ENCODE measurements at places on chromosomes 7 and 10. TPM values are rescaled to one million over a fixed set of nuclear protein-coding genes. Genes with fewer than 3 reads are reported as not detected.

- no peaks in the 10 kb centered on the region for H3K27me3 ChIP-seq
- DNase-seq, result no peak
- no peaks in the 10 kb centered on the region for H3K4me1 ChIP-seq
- no peaks in the 10 kb centered on the region for H3K36me3 ChIP-seq
Measured at GRCh38 chr10:98097616-98098015, 36.8 kb upstream of the R3HCC1L start.

- no peak overlapping the region for H3K27ac ChIP-seq
- H3K36me3 ChIP-seq, result no peaks in the 10 kb centered on the region
- no peak overlapping the region for H3K4me3 ChIP-seq
- no peaks in the 10 kb centered on the region for H3K4me1 ChIP-seq
- H3K27me3 ChIP-seq, result no peaks in the 10 kb centered on the region
Measured at GRCh38 chr7:44367475-44368043, 42.2 kb upstream of the CAMK2B start.

GRCh38 chr10:92897916-92898315 lies 49.6 kb downstream of the EXOC6 start:
- DNase-seq, result no peak
- no peaks in the 10 kb centered on the region for H3K27me3 ChIP-seq
- H3K27ac ChIP-seq, result no peak overlapping the region
- no peaks in the 10 kb centered on the region for H3K36me3 ChIP-seq

DNA sequence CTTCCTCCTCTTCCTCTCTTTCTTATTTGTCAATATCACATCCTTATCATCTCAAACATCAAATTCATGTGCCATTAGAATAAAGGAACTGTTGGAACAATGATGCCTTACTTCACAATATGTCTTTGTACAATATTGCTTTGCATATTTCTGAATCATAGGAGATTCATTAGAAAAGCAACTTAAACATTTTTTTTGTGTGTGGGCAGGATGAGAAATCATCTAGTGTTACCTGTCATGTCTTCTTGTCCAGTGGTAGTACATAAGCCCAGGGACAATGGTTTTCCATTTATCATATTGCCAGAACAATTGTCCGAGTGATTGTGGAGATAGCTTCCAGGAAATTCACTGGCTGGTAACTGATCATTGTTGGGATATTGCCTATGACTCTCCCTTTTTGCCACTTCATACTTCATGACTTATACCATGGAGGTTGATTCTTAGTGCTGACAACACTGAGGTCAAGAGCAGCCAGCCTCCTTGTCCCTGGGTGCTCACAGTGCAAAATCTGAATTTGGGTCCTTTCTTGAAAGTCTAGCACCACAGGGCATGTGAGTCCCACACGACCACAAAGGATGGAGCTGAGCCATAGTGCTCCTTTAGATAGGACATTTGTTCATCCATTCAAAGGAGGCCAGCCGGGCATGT lies 215.0 kb downstream of the MDFIC start:
- peaks cover 17% of the 10 kb centered on the region for H3K4me1 ChIP-seq
- H3K27me3 ChIP-seq, result no peaks in the 10 kb centered on the region
- no peaks in the 10 kb centered on the region for H3K36me3 ChIP-seq
- H3K4me3 ChIP-seq, result no peak overlapping the region
- H3K27ac ChIP-seq, result no peak overlapping the region

GRCh38 chr10:102752266-102752930 lies 8.7 kb downstream of the WBP1L start:
- no peak overlapping the region for H3K27ac ChIP-seq
- no peak overlapping the region for H3K4me3 ChIP-seq

DNA sequence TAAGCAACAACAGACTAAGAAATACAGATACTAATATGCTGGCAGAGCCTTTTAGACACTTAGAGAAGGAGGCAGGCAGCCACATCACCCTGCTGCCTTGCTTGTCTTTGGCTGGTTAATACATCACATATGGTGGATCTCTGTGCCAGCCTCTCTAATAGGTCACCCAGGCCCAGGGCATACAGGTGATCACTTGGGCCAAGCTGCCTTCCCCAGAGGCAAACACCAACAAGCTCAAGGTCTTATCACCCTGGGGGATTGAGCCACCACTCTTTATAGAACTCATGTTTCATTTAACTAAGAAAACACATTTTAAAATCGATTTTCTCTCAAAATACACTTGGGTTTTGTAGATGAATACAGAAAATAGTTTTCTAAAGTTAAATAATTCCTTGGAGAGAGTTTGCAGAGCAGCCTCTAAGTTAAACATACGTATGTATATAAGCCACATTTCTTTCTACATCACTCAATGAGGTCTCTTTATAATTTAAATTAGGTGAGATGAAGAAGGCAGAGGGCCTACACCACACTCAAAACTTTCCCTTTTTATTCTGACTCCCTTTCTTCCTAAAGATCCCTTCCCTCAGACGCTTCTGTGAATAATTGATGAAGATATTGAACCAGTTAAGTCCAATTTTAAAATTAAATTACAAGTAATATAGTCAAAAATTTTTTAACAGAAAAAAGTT lies 556.8 kb upstream of the GHITM start:
- no peak overlapping the region for H3K4me3 ChIP-seq
- H3K27ac ChIP-seq, result no peak overlapping the region
- no peaks in the 10 kb centered on the region for H3K36me3 ChIP-seq

DNA sequence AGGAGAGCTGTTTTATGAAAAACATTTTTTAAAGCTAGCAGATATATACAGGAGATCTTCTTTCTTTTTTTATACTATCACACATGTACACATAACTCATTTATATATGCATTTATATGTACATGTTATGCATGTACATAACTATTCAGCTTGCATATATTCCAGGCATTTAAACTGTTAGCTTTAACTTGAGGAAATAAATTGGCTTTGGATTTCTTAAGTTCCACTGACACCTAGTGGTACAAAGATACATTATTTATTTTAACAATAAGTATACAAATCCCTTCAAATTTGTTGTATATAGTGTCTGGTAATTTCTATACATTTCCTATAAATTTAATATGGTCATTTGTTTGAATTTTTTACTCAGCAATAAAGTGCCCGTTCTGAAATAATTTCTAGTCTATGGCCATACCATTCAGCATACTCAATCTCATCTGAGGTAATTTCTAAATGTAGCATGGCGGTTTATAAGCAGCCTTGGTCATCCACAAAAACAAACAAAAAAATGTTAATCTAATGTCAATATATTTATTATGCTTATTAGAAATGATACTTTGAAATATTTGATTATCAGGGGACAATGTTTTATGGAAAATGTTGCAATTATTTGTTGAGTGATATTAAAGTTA lies 11.6 kb downstream of the ZDHHC6 start:
- no peak overlapping the region for H3K4me3 ChIP-seq
- H3K27ac ChIP-seq, result no peak overlapping the region
- DNase-seq, result no peak
- H3K36me3 ChIP-seq, result peaks cover 3% of the 10 kb centered on the region

- no peak overlapping the region for H3K27ac ChIP-seq
- DNase-seq, result no peak
- H3K4me3 ChIP-seq, result no peak overlapping the region
- no peaks in the 10 kb centered on the region for H3K4me1 ChIP-seq
- H3K36me3 ChIP-seq, result peaks cover 10% of the 10 kb centered on the region
Measured at GRCh38 chr10:70197235-70197945, 27.1 kb upstream of the SAR1A start.

DNA sequence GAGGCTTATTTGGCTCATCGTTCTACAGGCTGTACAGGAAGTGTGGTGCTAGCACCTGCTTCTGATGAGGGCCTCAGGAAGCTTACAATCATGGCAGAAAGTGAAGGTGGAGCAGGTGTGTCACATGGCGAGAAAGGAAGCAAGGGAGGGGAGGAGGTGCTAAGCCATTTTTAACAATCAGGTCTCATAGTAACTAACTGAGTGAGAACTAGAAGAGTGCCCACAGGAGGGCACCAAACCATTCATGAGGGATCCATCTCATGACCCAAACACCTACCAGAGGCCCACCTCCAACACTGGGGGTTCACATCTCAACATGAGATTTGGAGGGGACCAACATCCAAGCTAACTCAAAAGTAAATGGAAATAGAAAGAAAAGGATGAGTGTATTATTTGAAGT lies 78.1 kb downstream of the CXCL12 start:
- no peak overlapping the region for H3K27ac ChIP-seq
- H3K27me3 ChIP-seq, result no peaks in the 10 kb centered on the region
- DNase-seq, result no peak
- H3K36me3 ChIP-seq, result no peaks in the 10 kb centered on the region
- H3K4me1 ChIP-seq, result no peaks in the 10 kb centered on the region
- no peak overlapping the region for H3K4me3 ChIP-seq

DNA sequence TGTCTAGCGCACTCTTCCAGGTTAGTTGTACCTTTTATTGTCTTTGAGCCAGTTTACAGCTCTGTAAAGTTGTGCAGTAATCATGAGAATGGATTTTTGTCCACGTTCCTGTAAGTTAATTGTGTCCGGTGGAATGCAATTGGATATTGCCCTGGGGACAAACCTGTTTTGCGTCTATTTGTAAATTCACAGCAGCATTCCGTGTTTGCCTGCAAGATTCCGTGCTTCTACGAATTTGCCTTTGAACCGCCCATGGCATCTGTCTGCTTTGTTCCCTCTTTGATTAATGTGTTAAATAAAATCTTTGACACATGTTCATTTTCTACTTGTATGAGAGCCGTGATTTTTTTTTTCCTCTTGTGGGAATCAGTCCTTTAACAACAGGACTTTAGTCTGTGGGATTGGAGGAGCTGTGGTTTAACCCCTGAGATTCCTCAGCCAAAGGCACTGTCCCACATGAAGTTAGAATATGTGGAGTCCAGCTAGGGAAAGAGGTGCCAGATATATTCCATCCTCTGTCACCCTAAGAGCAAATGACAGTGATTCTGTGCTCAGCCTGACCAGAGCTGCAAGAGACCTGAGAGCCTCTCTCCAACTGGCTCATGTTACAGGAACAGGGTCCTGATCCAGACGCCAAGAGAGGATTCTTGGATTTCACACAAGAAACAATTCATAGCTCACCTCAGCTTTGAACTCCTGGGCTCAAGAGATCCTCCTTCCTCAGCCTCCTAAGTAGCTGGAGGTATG lies 126.3 kb downstream of the COL26A1 start:
- no peak overlapping the region for H3K27ac ChIP-seq
- H3K27me3 ChIP-seq, result no peaks in the 10 kb centered on the region
- no peak for DNase-seq
- H3K4me3 ChIP-seq, result no peak overlapping the region

GRCh38 chr10:114911801-114912469 lies 26.1 kb upstream of the TRUB1 start:
- H3K4me1 ChIP-seq, result no peaks in the 10 kb centered on the region
- DNase-seq, result no peak
- H3K27me3 ChIP-seq, result no peaks in the 10 kb centered on the region
- no peak overlapping the region for H3K27ac ChIP-seq

GRCh38 chr10:132429281-132430230 lies 32.6 kb downstream of the PWWP2B start:
- no peaks in the 10 kb centered on the region for H3K27me3 ChIP-seq
- H3K36me3 ChIP-seq, result no peaks in the 10 kb centered on the region

GRCh38 chr7:143934526-143935325 lies at the start of gene OR2F2:
Gene OR2F2, plus strand, starts transcription at chr7:143935233. Its CDS starts 0 bp downstream, at chr7:143935233.
- H3K4me1 ChIP-seq, result no peaks in the 10 kb centered on the region
- H3K4me3 ChIP-seq, result no peak within 1 kb of the TSS
- no peaks in the 10 kb centered on the region for H3K27me3 ChIP-seq
- no peak for DNase-seq
- no peaks in the 10 kb centered on the region for H3K36me3 ChIP-seq
- no peak within 1 kb of the TSS for H3K27ac ChIP-seq

- no peak for DNase-seq
- H3K4me3 ChIP-seq, result no peak overlapping the region
- peaks cover 10% of the 10 kb centered on the region for H3K4me1 ChIP-seq
- H3K27me3 ChIP-seq, result no peaks in the 10 kb centered on the region
- no peaks in the 10 kb centered on the region for H3K36me3 ChIP-seq
Measured at GRCh38 chr10:50501924-50502452, 121.8 kb downstream of the SGMS1 start.

GRCh38 chr10:43461950-43462349 lies 25.0 kb downstream of the ZNF487 start:
- DNase-seq, result no peak
- H3K27me3 ChIP-seq, result no peaks in the 10 kb centered on the region
- H3K36me3 ChIP-seq, result no peaks in the 10 kb centered on the region
- H3K4me3 ChIP-seq, result peak overlapping the region; percentile 15
- no peak overlapping the region for H3K27ac ChIP-seq

GRCh38 chr7:46202379-46202778 lies 281.3 kb upstream of the IGFBP3 start:
- no peak overlapping the region for H3K4me3 ChIP-seq
- no peak for DNase-seq
- H3K4me1 ChIP-seq, result peaks cover 3% of the 10 kb centered on the region
- no peaks in the 10 kb centered on the region for H3K27me3 ChIP-seq
- no peak overlapping the region for H3K27ac ChIP-seq

DNA sequence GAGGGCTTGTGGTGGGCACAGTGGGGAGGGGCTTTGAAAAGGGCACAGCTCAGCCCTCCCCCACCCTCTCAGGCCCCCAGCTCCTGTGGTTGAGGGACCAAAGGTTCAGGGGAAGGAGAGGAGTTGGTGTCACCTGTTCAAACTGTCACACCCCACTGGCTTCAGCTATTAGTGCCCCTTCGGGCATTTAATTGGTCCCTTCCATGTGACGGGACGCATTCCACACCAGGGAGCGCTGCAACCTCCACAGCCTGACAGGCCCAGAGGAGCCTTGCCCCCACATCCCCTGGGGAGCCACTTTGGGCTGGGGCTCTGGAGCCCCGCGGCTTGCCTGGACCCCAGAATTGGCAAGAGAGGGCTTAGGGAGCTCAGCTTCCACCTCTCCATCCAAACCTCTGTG lies 75.7 kb downstream of the C10orf105 start:
- H3K4me1 ChIP-seq, result peaks cover 4% of the 10 kb centered on the region
- no peak overlapping the region for H3K4me3 ChIP-seq
- H3K27me3 ChIP-seq, result no peaks in the 10 kb centered on the region
- H3K27ac ChIP-seq, result no peak overlapping the region
- DNase-seq, result no peak

GRCh38 chr10:78464856-78465267 lies 431.2 kb downstream of the RPS24 start:
- no peaks in the 10 kb centered on the region for H3K36me3 ChIP-seq
- no peak overlapping the region for H3K4me3 ChIP-seq
- no peak overlapping the region for H3K27ac ChIP-seq
- H3K4me1 ChIP-seq, result no peaks in the 10 kb centered on the region
- no peak for DNase-seq

The PLEKHS1 gene
- total RNA-seq, result 6.0 TPM

The SMO gene
- total RNA-seq, result 7.1 TPM

The IDI2 gene
- total RNA-seq, result not detected

The DRGX gene
- total RNA-seq, result not detected

The DKK1 gene
- total RNA-seq, result 0.66 TPM

The PHKG1 gene
- 0.57 TPM for total RNA-seq

The PLAU gene
- total RNA-seq, result 16.3 TPM

The TMEM184A gene
- 17.5 TPM for total RNA-seq

Data from pancreas (tissue), 10 donors.